ENCODE measurements at places on chromosomes 12 and 14. TPM values are rescaled to one million over a fixed set of nuclear protein-coding genes. Genes with fewer than 3 reads are reported as not detected.

TAS2R9 gene
- not detected for total RNA-seq

KCNH5 gene
- 2.3 TPM for total RNA-seq

EP400 gene
- 19.2 TPM for total RNA-seq

KERA gene
- total RNA-seq, result not detected

SLC15A4 gene
- total RNA-seq, result 53.8 TPM

ACOT4 gene
- 0.15 TPM for total RNA-seq
